ENCODE measurements at places on chromosomes 1 and 21. TPM values are rescaled to one million over a fixed set of nuclear protein-coding genes. Genes with fewer than 3 reads are reported as not detected.

Gene RGS16
- 2.3 TPM for total RNA-seq

Gene ARHGAP30
- not detected for total RNA-seq

Gene WDR64
- not detected for total RNA-seq

Gene BSND
- not detected for total RNA-seq

Gene NEGR1
- total RNA-seq: 20.7 TPM

Gene FASLG
- total RNA-seq: not detected

Gene EPHX1
- total RNA-seq: 57.6 TPM

Gene LCE2C
- not detected for total RNA-seq

Gene TMEM52
- total RNA-seq: not detected

Gene GPR137B
- 6.8 TPM for total RNA-seq

Gene KRTAP10-11
- not detected for total RNA-seq

Gene RPS6KC1
- total RNA-seq: 70.3 TPM

Gene PTPN22
- total RNA-seq: 0.99 TPM

Gene C8A
- total RNA-seq: not detected

Gene ESPN
- not detected for total RNA-seq

Gene S100A7
- total RNA-seq: not detected

Gene UMODL1
- total RNA-seq: not detected

Gene PRAMEF17
- not detected for total RNA-seq

Gene CNKSR1
- not detected for total RNA-seq

Gene WNT3A
- total RNA-seq: not detected

Gene DPT
- total RNA-seq: 8.8 TPM

Gene SPRR4
- not detected for total RNA-seq

Gene OR2L2
- total RNA-seq: not detected

Gene CELA2B
- not detected for total RNA-seq

Gene KDF1
- not detected for total RNA-seq

Gene SLC9C2
- not detected for total RNA-seq

Gene NTNG1
- 2.0 TPM for total RNA-seq

Gene BEND5
- 0.45 TPM for total RNA-seq

Gene CD1D
- not detected for total RNA-seq

Gene DMRTA2
- total RNA-seq: 0.18 TPM

Gene PPIH
- total RNA-seq: 26.0 TPM

Gene RGS13
- not detected for total RNA-seq

Gene LCE1E
- not detected for total RNA-seq

Gene SPRR2E
- not detected for total RNA-seq

Gene OR2T27
- total RNA-seq: not detected

Gene FOXD2
- total RNA-seq: under 0.01 TPM

Gene DNASE2B
- total RNA-seq: not detected

Data from fibroblast of the aortic adventitia (primary cell).